ENCODE measurements at places on chromosomes 5 and 9.

GRCh38 chr5:141402553-141403243 is at the start of gene PCDHGA9:
TSS of gene PCDHGA9 (plus strand) at chr5:141402778. CDS start at chr5:141402953, 175 bp downstream.
- no peak for DNase-seq

GRCh38 chr9:26391036-26391435 is 501.6 kb downstream of the CAAP1 start:
- DNase-seq, result no peak

GRCh38 chr5:50667023-50667652 is 701 bp downstream of the PARP8 start:
- peak; percentile 38 for DNase-seq

DNA sequence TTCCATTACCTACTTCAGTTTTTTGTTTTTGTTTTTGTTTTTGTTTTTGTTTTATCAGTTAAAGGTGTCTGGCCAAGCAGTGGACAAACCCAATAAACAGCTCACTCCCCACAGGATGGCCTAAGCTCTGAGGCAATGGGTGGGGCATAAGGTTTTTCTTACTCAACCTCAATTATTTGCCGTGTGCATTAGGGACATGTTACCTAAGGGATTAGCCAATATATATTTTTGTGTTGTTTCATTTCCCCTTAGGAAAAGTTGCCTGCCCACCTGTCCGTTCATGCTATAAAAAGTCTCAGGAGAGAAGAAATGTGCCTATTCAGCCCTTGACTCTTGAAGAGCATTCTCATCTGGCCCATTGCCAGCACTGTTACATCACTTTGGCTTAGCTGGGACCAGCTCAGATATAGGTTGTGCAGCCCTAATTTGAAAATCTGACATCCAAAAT is 7.3 kb downstream of the SH3RF2 start:
- no peak for DNase-seq

- no peak for DNase-seq
Measured at GRCh38 chr5:121174351-121174750, 677.3 kb upstream of the FTMT start.

DNA sequence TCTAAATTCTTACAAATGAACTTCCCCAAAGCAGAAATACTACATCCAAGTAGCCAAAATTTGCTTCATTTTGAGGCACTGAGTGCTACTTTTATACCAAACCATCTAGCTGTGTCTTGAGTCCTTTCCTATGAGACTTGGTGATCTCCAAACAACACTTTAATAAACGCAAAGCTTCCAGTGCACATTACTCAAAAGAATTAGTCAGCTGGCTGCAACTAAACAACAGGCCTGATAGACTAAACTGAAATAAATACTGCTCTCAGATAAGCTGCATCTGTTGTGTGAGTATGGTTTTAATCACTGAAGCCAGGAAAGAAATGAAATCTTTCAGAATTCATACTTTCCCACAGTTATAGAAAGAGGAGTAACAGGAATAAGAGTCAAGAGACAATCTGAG is 80.3 kb downstream of the VCAN start:
- DNase-seq, result no peak

DNA sequence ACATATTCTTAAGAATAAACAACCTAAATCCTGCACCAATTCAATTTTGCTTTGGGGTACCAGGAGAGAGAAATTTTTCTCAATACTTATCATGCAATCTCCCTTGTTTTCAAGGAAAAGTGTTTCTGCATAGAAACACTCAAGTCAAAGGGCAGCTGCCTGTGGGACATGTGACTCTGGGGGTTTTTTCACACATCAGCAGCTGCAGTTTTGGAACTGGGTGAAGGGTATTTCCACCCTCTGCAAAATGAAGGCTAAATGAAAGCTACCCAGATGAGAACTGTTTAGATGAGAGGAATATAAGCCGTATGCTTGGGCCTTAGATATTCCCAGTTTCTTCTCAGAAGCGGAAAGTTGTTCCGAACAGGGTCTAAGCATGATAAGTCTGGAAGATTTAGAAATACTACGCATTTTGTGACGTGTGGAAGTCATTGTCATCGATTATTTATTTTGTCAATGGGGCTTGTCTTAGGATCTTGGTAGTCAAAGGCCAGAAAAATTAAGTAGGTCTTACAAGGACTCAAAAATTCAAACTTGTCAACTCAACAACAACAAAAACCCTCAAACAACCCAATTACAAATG is 64.3 kb upstream of the BOD1 start:
- no peak for DNase-seq

DNA sequence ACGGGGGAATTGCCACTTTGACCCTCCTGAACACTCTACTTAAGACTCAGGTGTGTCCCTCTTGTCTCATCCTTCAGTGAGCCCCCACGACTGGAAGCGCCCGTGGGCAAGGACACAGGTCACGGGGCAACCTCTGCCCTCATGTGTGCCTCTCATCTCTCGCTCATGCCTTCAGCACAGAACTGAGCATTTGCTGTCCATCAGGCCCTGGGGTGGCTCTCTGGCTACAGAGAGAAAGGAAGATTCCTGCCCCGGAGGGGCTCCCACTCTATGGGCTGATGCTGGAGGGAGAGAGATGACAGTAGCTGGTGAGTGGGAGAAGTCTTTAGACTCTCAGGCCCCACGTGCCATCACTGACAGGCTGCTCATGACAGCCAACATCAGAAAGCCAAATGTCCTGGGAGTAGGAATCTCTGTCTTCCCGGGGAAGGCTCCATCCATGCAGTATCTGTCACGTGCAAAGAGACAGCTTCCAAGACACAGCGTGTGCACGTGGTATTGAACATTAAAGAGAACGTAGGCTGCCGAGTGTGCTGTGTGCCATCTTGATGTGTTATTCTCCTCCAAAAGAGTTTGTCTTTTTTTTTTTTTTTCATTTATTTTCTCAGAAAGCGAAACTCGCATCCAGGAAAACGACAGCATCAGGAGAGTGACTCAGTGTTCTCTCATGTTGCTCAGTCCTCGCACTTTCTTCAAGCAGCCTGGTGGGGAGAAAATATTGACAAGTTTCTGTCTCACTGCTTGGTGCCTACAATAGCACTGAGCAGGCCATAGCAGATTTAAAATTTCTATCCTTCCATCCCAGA is 190.5 kb downstream of the GAS1 start:
- DNase-seq, result no peak

- no peak for DNase-seq
Measured at GRCh38 chr9:127744398-127745110, 9.5 kb upstream of the TOR2A start.

DNA sequence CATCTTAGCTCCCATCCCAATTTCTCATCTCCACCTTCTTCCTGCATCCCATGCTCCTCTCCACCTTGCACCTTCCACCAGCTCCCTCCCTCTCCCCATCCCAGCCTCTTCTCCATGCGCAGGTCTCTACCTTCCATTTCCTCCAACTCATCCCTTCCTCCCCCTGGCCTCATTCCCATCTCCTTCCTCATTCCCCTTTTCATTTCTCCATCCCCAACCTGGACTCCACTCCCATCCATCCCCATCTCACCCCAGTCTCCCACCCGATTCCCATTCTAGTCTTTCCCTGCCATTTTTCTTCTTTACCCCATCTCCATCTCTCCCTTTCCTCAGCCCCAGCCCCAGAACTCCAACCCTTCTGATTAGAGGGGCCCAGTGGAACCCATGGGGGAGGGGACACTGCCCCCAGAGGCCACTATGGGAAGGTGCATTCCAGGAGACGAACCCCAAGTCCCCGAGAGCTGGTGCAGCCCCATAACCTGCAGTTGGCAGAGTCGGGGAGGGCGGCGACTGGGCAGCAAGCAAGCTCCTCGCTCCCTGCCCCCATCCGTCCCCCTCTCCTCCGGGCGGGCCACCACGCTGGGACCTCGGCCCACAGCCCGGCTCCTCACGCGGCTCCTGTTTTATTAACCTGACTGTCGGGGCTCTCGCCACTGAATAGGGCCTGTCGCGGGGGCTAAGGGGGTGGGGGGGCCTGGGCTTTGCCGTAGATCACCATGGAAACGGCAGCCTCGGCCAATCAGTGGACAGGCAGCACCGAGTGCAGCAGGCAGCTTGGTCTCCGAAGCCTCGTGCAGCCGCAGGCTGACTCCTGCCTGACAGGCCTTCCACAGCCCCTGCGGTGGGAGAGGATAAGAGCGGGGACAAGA is 66.7 kb downstream of the PCDH1 start:
- peak; percentile 10 for DNase-seq

DNA sequence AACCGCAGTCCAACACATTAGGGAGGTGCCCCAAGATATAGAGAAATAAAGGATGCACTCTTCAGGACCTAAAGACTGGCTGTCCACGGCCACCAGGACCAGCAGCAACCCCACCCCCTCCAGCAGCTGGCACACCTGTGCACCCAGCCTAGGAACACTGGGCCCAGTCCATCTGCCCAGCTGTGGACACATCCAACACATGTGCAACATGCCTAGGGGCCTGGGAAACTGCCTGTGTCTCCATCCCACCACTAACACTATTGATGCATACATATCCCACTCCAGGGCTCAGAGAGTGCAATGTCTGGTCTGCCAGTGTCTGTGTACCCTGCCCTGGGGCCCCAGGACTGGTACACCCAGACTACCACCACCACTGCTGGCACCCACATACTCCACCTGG is 1781.3 kb downstream of the MAT2B start:
- no peak for DNase-seq

GRCh38 chr5:154593071-154593470 is 115.0 kb upstream of the HAND1 start:
- DNase-seq, result no peak

DNA sequence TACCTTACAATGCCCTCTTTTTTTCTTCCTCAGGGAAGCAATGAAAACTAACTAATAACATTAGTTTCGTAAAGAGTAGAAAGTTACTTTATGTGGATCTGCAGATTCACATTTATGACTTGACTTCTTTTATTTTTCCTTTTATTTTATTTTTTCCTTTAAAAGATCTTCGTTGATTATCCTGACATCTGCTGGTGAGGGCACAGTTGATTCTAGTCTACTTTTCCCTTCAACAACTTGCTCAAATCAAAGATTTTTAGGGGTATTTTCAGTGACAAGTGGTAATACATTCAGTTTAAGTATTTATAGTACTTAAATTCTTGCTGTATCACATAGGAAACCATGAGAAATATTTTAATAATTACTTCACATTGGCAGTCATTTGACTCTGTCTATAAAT is 4.9 kb downstream of the EDIL3 start:
- no peak for DNase-seq

GRCh38 chr5:25427240-25427639 is 782.5 kb upstream of the CDH10 start:
- DNase-seq, result no peak

DNA sequence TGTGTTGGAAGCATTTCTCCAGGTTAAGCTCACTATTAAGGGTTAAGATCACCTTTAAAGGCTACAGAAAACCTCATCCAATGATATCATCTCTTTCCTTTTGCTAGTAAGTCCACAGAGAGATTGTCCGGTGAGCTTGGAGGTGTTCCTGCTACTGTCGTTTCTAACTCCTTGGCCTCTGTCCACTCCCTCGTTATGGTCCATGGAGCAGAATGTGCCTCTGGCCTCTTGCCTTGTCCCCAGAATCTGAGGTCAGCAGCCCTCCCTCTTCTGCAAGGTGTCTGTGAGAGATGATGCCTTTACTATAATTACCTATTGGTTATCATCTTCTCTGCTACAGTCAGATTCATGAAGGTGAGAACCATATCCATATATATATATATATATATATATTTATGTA is 15.0 kb downstream of the ORM2 start:
- DNase-seq, result no peak

DNA sequence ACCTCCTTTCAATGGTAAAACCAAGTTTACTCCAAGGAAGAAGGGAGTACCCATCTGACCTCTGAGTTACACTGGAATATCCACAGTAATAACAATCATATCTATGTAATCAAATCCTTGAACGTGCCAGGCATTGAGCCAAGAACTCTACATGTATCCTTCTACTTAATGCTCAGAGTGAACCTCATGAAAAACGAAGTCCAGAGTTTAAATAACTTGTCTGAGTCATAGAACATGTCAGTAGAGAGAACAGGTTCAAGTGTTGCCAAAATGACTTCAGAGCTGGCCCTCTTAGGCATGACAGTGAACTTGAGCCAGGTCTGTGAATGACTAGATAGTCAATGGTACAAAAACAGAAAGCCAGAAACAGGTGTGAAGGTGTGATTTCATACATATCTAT is 164.1 kb upstream of the ZNF618 start:
- no peak for DNase-seq

Measured in stimulated activated CD4-positive, alpha-beta T cell treated with anti-CD3 and anti-CD28 coated beads, Interleukin-4, amount 100 ng/mL, for 48 hours (primary cell).